ENCODE measurements at places on chromosomes 3 and 15. TPM values are rescaled to one million over a fixed set of nuclear protein-coding genes. Genes with fewer than 3 reads are reported as not detected.

Gene FAM98B
- total RNA-seq, result 38.0 TPM

Gene TNFAIP8L3
- not detected for total RNA-seq

- H3K36me3 ChIP-seq, result no peaks in the 10 kb centered on the region
- no peak for DNase-seq
- no peaks in the 10 kb centered on the region for H3K4me1 ChIP-seq
- peaks cover 5% of the 10 kb centered on the region for H3K27me3 ChIP-seq
Measured at GRCh38 chr3:59056706-59057105, 6.9 kb upstream of the CFAP20DC start.

GRCh38 chr15:70535071-70535954 is 228.0 kb downstream of the UACA start:
- H3K27me3 ChIP-seq, result peaks cover 2% of the 10 kb centered on the region
- DNase-seq, result no peak
- H3K27ac ChIP-seq, result peak overlapping the region; percentile 86

GRCh38 chr15:38609097-38609738 is 44.6 kb upstream of the RASGRP1 start:
- peaks cover 13% of the 10 kb centered on the region for H3K4me1 ChIP-seq
- H3K4me3 ChIP-seq, result no peak overlapping the region
- H3K36me3 ChIP-seq, result no peaks in the 10 kb centered on the region

Data from neural crest cell (in vitro differentiated cells).